HuH-7.5 (cell line): ENCODE measurements at places on chromosomes 1 and 21.

DNA sequence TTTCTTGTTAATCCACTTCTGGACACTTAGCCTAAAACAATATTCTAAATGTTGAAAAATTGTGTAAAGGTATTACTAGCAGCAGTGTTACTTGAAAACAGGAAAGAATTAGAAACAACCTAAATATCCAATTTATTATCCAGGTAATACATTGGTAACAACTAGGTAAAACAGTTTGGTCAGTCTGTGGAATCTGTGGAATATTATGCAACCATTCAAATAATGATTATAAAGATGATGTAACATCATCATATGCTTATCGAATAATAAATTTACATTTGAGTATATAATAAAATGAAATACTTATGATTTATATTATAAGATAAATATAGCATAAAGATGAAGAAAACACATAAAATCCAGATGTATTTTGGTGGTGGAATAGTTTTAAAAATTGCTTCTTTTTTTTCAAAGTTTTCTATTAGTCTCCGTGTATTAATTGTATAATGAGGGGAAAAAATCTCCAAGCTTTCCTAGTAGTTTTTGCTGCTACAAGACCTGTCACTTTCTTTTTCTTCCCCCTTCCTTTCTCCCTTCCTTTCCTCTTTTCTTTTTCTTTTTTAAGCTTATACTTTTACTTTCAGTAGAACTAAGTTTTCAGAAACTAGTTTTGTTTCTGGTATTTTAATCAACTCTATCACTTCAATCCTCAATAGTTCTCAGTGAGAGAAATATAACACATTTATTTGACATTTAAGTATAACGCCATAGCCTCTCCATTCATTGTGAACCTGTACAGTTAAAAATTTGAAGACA lies 197.8 kb upstream of the HMCN1 start:
- no peak for DNase-seq

- no peak for DNase-seq
These were observed 51.0 kb downstream of the KIAA0319L start for GRCh38 chr1:35505911-35506798.

DNA sequence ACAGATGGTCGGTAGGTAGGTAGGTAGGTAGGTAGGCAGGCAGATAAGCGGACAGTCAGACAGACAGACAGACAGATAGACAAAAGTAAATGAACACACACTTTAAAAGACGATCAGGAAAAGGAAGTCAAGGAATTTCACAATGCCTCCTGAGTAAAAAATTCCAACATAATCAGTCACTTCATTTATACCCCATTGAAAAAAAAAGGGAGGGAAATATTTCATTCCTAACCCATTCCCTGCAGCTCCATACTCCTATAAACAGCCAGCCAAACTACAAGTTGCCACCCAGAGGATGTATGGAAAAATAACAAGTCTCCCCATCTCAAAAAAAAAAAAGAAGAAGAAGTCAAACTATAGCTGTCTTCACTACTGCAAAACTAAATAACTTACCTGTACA lies 43.4 kb downstream of the ZZZ3 start:
- no peak for DNase-seq

DNA sequence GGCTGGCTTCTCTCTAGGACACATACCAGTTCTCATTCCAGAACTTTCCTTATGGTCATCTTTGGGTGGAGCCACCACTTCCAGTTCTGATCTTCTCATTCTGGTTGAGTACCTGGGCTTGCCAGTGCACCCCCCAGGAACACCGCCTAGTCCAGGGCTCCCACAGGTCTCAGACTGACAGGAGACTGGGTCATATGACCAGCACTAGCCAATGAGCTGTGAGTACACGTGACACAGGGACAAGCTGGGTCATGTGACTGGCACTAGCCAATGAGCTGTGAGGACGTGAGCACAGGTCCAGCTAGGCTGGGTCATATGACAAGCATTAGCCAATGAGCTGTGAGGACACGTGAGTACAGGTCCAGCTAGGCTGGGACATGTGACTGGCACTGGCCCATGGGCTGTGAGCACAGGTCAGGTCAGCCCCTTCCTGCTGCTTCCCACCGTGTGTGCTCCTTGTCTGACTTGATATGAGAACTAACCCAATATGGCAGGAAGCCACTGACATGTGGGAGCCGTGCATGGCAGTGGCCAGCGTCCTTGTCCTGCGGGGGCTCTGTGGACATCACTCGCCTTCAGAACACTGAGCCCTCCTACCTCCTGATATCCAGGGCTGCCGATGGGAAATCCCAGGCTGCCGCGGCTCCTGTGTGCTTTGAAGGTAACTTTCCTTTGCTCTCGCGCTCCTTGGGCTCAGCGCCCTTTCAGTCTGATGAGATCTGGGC lies 22.7 kb downstream of the KRTAP10-1 start:
- DNase-seq = peak; percentile 99

GRCh38 chr1:40507973-40508372 lies 594 bp upstream of the EXO5 start:
- DNase-seq = no peak

DNA sequence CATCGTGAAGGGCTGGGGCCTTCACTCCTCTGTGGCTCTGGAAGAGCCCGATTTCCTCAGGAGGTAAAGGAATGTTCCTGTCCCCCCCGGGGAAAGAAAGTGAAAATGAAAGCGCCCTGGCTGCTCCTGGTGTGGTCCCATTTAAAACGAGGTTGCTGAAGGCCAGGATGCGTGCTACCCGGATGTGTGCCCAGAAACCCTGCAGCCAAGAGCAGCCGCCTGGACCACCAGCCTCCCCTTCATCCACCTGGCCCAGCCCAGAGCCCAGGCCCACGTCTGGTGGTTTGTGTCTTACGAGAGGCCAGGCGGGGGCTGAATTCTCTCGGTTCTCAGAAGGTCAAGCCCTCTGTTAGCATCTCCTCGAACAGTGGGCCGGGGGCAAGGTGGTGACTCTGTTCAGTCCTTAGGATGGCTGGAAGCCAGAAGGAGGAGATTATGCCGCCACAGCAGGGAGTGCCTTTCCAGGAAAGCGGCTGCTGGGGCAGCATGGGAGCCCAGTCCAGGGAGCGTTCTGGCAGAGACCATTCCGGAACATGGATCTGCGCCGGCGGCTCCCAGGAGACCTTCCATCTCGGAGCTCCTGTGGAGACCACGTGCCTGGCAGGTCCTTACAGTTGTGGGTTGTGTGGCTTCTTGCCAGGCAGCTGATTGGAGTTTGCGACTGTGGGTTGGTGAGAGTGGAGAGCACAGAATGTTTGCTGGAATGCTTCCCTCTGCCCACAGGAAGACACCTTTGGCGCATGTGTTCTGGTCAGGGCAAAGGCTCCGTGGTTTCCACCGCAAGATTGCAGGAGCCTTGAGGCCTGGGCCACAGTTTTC lies 1.4 kb downstream of the GUK1 start:
- peak; percentile 7 for DNase-seq

- DNase-seq = no peak
These were observed 10.8 kb upstream of the HMGCL start for GRCh38 chr1:23836037-23836436.

DNA sequence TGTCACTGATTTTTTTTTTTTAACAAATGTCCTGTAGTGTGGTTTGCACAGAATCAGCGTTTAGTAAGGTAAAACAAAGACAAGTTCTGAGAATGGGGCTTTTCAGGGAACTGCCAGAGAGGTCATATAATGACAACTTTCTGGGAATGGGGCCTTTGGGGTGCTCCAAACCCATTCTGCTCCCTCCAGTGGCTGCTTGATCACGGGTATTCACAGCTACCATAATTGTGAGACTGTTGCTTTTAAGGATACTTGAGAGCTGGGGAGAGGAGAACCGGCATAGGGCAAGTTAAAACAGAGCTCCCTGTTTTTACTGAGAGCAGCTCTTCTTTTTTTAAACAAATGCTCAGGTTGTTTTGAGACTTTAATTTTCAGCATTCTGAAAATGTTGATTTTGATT lies 48.2 kb downstream of the CYP2J2 start:
- DNase-seq = no peak

GRCh38 chr1:162007466-162007865 lies 16.2 kb downstream of the OLFML2B start:
- no peak for DNase-seq

DNA sequence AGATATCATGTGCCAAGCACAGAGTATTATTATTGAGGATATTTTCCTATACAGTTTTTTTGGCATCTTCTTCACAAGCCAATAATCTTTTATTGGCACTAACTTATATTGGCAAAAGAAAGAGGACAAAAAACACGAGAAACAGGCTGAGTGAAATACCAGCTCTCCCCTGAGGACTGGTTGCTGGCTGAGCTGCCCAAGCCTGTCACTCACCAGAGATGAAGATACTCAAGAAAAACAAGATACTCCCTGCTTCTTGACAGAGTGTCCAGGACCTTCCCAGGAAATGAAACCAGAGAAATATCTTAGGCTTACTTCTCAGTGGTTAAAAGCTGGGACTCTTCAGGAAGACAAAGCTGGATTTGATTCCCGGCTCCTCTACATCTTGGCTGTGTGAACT lies 35.9 kb upstream of the ATP1B1 start:
- no peak for DNase-seq

DNA sequence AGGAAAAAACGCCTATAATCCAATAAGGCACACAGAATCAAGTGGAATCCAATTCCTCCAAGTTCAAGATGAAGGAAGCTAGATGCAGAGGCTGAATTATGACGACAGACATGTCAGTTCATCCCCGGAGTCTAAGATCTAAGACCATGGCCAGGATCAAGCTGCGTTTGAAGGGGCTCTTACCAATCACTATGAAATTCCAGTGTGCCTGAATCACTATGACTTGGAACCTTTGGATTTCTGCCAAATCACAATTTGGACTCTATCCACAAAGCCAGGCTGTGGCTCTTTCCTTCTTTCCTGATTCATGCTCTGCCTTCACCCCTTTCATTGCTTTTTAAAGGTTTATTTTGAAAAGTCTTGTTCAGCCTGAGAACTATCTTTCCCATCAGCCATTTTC lies 17.1 kb downstream of the OLIG2 start:
- no peak for DNase-seq

DNA sequence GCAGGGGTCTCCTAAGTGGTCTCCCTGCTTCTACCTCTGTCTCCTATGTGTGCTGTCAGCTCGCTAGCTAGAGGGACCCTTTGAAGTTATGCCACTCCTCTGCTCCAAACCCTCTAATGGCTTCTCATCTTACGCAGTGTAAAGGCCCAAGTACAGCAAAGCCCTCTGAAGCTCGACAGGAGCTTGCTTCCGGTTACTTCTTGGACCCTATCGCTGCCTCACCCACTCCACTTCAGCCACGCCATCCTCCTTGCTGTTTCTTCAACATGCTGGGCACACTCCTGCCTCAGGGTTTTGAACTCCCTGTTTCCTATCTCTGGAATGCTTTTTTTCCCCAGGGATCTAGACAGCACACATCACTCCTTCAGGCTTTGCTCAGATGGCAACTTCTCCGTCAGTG lies 102.3 kb upstream of the F3 start:
- DNase-seq = no peak

DNA sequence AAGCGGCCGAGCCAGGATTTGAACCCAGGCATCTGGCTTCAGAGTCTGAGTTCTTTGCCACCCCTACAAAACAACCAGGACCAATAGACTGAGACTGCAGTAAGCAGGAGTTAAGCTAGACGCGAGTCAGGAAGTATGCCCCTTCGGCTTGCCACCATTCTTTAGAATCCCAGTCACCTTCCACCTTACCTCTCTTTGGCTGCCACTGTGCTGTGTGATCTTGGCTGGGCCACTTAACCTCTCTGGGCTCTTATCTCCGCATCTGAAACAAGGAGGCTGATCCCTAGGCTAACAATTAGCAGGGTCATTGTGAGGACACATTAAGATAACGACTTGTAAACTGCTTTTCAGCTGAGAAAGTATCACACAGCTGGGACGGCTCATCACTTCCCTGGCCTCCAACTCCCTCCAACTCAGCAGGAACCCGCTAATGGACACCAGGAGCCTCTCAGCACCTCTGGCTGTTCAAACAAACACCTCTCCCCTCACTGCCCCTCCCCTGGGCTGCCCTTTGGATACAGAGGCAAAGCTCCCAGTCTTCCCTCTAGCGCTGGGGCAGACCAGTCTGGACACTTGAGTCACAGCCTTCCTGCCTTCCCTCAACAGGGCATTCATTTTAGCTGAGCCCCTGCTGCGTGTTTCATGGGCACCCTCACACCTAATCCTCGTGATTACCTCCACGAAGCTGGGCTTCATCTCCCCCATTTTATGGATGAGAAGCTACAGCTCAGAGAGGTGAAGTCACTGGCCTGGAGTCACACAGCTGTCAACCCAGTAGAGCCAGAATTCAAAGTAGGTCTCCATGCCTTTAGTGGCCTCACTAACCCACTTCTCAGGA lies 83.2 kb downstream of the CAMK2N1 start:
- DNase-seq = no peak

DNA sequence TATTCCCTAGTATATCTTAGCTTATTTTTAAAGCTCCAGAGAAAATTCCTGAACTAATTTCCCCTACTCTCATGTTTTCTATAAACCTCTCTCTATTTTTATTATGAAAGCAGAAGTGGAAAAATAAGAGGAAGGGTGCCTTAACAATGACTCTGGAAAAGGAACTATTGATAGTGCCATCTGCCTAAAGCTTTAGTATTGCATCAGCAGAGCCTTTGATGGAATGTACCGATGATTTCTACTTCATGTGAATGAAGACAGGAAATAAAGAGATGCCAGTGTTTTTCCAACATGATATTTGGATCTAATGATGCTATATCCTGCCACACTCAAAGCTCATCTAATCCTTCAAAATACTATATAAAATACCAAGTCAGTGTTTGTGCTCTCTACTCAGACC lies 35.1 kb downstream of the TNFSF18 start:
- no peak for DNase-seq

DNA sequence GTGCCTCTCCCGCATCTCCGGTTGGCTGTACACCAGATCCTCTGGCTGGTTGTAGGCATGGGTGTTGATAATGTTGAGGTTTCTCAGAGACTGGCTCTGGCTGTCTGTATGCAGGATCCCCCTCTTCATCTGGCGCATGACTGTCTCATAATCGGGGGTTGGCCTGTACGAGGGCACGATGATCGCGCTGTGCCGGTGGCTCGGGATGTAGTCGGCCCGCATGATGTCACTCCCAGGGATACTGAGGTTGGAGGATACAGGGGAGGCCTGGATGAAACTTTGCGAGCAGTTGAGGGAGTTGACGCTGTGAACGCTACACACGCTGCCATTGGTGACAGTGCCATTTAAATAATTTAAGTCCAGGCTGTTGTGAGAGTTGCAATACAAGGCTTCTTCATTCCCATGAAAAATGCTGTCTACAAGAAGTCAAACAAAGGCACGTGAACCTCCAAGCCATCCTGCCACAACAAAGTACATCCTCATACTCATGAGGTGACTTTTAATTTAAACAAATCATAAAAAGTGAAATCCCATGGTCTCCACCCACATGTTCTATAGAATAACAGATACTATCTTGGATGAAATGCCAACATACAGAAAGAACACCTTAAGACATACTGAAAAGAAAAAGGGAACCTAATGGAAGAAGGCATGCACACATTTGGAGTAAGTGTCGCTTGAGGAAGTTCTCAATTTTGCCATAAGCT lies 103.6 kb downstream of the SMYD2 start:
- DNase-seq = no peak

GRCh38 chr1:161285521-161285920 lies 24.2 kb downstream of the MPZ start:
- no peak for DNase-seq
